Left ventricle myocardium superior (tissue), 1 donor: ENCODE measurements at places on chromosomes 5 and 9. TPM values are rescaled to one million over a fixed set of nuclear protein-coding genes. Genes with fewer than 3 reads are reported as not detected.

- peak; percentile 34 for DNase-seq
Measured at GRCh38 chr9:136965771-136966484, 11.4 kb upstream of the PTGDS start.

DNA sequence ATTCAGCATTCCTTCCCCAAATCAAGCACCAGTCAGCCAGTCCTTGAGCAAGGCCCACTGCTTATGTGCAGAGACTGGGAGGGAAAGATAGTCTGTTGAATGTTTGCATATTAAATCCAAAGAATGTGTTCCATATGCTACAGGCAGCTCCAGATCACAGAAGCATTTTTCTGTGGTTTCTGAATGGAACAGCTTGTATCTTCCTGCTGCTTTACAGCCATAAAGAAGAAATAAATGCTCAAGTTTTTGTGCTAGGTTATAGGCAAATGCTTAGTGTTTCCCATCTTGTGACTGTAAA lies 310.3 kb downstream of the TRIM36 start:
- DNase-seq = no peak

- no peak for DNase-seq
Measured at GRCh38 chr5:72799721-72800120, 16.7 kb upstream of the TNPO1 start.

DNA sequence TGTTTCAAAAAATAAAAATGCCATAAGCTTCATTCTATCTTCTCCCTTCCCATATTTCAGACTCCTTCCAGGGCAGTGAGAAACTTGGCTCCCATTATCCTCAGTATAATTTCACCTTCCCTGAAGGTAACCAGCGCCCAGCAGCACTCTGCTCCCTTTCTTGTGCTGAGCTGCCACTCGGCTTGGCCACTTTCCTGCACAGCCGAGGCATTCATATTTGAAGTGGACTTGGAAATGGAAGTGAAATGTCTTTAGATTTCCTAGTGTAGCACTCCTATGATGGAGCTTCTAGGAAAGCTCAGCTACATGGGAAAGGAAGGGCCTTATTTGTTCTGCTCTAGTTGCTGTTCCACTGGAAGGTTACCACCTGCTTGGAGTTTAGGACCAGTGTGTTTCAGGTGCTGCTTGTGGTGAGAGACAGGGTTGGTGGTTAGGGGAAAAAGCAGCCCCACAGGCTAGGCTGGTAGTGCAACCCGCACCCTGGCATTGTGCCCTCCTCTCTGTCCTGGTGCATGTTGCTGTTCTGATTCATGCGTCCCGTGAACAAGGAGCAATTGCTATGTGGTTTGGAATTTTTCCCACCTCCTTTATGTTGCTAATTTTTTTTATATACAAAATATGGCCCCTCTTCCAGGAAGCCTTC lies 53.8 kb downstream of the RAD23B start:
- DNase-seq = peak; percentile 48

- no peak for DNase-seq
Measured at GRCh38 chr9:125538092-125538473, 168.9 kb downstream of the MAPKAP1 start.

DNA sequence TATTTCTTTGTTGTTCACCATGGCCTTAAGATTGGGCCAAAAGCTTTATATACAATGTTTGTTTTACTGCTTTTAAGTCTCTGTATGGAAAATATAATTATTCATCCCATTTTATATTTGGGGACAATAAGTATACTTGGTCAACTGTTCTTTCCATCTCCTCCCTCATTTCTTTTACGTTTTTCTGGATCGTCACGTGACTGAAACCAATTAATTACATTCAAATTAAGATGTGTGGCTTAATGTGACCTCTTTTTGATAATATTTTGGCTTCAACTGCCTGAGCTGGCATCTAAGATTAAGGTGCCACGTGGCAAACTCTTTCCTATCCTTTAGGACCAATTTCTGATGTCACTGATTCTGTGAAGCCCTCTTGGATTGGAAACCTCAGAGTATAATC lies 250.1 kb upstream of the SGCD start:
- DNase-seq = no peak

- no peak for DNase-seq
Measured at GRCh38 chr5:147382776-147383175, 127.1 kb downstream of the DPYSL3 start.

- DNase-seq = no peak
Measured at GRCh38 chr5:162289489-162289888, 221.9 kb downstream of the GABRG2 start.

DNA sequence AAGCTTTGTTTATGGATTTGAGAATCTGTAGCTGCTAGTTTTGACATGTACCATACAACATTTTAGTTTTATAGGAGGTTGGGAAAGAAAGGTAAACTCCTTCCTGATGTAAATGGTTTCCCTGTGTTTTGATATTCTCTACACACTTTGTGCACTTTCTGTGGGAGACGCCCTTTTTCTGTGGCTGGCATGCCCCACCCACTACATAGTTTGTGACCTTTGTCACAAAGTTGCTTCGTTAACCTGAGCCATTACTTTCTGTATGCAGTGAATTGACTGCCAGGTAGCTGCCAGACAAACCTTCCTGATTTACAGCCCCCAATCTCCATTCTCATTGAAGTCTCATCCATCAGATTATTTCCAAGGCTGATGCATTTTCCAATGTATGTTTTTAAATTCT lies 90.6 kb downstream of the NLN start:
- no peak for DNase-seq

DNA sequence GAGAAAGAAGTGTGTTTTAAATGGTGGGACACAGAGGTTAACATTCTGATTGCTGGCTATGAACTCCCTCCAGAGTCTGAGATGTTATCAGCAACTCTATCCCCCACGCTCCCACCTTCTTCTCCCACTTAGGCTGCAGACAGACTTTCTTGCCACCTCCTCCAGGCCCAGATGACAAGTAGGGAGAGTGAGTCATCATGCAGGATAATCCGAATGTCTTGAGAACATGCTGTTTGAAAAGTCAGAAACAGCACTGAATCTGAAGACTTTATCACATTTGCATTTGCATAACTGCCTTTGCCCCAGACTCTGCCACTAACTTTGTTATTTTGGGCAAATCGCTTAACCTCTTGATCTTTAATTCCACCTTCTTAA lies 139.8 kb downstream of the ESM1 start:
- no peak for DNase-seq

Gene SUSD3
- total RNA-seq = 0.87 TPM

Gene TMEM215
- total RNA-seq = not detected

Gene GPR150
- total RNA-seq = not detected

Gene ARHGEF37
- 32.8 TPM for total RNA-seq

Gene LCN9
- total RNA-seq = not detected

Gene OGN
- total RNA-seq = 8.1 TPM

Gene PHF24
- 0.10 TPM for total RNA-seq
